Fibroblast of gingiva (primary cell): ENCODE measurements at places on chromosomes 3 and 15.

GRCh38 chr3:161028555-161029153, 76.5 kb downstream of the B3GALNT1 start:
- no peak for DNase-seq

DNA sequence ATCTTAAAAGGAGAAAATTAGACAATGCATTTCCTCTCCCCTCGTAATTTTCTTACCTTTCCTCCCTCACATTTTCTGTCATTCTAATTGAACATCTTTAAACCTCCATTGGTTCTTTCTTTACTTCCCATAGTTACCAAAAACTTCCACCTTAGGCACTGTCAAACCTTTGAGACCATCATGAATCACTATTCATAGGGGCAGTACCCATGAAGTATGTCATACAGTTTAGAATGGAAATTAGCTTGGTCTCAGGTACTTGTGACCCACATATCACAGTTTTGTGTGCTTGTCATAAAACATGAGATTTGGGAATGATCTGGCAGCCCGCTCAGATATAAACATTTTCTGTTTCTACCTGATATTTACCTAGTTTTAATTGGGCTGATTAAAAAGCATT, 50.1 kb downstream of the KCNMB3 start:
- no peak for DNase-seq

DNA sequence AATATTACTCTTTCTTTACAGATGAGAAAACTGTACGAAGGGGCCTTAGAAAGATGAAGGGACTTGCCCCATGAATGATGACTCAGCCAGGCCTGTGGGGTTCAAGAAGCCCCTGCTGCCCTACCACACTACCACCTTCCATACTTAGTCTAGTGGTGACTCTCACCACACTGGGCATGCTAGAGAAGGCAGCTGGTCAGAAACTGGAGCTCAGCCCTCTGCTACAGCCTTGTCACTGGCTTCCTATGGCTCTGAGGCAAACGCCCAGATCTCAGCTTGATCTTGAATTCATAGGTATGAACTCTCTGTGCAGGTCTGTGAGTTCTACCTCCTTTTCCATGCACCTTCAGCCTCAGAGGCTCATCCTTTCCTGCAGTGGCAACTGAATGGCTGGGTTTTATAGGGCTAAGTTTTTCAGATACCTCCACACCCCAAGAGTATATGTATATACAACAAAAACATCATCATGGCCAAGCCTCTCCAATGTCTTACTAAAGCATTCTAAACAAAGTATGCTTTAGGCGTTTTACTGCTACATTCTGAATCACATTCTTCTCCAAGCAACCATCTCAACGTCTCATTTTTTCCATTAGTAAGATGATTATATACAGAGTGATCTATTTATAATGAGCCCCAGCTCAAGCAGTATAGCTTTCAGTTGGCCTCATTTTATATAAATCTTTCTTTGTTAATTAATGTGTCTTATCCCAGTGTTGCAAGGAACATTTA, 234.1 kb downstream of the GREM1 start:
- peak; percentile 56 for DNase-seq

GRCh38 chr3:82048711-82049110, 287.3 kb upstream of the GBE1 start:
- DNase-seq: no peak

DNA sequence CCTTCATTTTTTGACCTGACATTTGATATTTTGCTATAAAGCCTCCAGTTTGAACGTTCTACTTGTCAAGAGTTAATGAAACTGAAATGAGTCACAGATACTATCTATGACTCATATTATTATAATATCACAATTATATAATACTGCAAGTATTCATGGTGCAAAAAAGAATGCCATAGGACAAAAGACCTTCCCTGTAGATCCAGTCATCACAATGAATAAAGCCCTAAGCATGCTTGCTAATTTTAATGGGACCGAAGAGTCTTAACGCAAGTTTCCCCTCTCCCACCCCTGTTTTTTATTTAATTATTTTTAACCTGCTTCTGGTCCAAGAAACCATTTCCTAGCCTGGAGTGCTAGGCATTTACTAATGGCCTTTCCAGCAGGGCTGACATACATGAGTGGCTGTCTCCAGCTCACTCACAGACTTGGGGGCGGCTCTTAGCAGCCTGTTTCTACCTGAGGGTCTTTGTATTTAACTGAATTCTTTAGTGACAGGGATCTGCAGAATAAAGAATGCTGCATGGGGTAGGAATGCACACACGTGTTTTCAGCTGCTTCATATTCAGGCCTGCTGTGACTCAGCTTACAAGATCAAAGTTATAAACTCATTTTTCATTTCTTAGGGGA, 61.2 kb downstream of the THBS1 start:
- no peak for DNase-seq

DNA sequence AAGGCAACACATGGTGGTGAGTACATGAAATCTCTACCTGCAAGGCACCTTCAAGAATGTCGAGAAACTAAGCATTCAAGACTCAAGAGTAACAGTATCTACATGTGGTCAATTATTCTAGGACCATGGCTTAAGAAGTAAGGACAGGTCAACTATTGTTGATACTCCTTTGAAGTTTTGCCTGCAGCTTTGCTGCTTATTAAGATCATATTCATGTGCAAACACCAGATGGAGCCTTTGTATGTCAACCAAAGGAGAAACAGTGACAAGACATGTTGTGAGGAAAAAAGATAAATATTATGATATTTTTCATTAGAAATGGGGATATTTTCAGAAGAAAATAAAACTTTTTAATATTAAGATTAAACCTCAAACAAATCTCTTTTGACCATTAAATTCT, 52.3 kb upstream of the FGF7 start:
- peak; percentile 33 for DNase-seq

DNA sequence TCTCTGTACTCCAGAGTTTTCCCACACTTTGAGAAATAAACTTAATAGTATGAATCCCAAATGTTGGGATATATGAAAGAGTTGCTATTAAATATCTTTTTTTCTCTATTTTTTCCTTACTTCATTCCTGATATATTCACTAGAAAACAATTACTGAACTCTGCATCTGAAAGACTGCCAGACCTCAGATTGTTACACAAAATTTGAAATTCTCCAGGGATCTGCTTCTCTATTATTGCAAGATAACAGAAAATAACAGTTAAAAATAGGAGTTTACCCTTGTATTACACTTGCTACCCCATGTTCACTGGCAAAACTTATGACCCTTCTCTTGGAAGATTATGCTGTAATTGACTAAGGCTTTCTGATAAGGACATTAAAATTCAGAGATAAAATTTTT, 11.7 kb upstream of the P3H2 start:
- DNase-seq: peak; percentile 32

DNA sequence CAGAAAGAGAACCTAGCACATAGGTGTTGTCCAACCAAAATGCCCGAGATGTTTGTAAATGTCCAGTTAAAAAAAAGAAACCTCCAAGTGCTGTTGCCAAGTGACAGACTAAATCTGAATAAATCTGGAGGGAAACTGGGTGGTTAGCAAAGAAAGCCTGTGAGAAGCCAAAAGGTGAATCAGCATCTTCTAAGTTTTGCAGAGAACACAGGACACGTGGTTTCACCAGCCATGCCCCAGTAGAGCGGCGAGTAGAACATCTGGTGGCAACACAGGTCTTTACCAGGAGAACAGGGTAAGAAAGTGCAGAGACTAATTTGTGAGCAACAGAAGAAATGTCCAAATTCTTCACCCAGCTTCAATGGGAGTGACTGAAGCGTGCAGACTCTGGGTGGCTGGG, 986.0 kb downstream of the ROBO2 start:
- DNase-seq: no peak
